ENCODE measurements at places on chromosomes 7 and 10. TPM values are rescaled to one million over a fixed set of nuclear protein-coding genes. Genes with fewer than 3 reads are reported as not detected.

The STEAP4 gene
- total RNA-seq = 2.1 TPM

The CFAP43 gene
- 4.7 TPM for total RNA-seq

The AGBL3 gene
- 2.3 TPM for total RNA-seq

The KIAA1549 gene
- 10.1 TPM for total RNA-seq

The MLXIPL gene
- total RNA-seq = not detected

The RGR gene
- total RNA-seq = not detected

DNA sequence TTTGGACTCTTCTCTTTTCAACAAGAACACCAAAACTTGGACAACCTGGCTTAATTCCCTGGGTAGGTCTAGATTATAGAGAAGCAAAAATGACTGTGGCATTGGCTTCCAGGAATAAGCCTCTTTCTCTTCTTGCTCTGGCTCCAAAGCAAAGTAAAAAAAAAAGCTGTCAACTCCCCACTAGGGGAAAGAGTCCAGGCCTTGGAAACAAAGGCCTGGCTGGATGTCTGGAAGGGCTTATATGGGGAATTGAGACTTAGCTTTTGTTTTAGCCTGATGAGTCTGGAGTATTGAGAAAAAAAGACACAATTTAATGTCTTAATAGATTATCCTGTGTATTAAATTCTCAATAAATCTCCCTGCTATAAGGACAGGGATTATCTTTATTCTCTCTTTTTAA, 300.6 kb downstream of the SORCS3 start:
- DNase-seq = no peak

- no peak for DNase-seq
Observed at GRCh38 chr10:60878224-60878623, 65.8 kb downstream of the RHOBTB1 start.

DNA sequence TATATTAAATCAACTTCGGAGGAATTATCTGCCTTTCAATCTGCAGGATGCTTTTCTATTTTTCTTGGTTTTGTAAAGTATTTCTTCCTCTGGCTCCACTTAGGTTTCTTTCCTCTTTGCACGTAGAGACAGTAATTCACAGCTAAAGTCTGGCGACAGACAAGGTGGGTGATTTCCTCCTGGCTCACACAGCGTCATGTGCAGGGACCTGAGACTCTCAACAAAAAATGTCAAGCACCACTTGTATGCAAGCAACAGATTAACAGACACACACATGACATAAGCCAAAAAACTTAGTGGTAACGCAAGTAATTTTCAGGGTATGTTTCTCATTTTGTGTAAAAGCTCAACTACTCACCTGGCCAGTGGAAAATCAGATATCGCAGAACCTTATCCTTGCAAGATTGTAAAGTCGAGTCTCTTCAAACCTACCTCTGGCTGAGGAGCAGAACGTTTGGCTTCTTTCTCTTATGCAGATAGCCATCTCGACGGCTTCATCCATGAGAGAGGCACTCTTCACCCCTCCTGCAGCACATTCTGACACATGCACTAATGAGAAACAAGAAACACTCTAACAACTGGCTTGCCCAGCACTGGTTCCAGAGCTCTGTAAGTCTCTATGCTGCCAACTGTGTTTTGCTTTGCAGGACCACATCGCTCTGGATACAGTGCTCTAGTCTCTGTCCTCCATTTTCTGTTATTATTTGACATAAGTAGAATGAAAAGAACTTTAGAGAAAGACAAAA, 188.0 kb downstream of the CDCA7L start:
- no peak for DNase-seq

GRCh38 chr7:69920797-69921196, 322.5 kb downstream of the AUTS2 start:
- DNase-seq = no peak

DNA sequence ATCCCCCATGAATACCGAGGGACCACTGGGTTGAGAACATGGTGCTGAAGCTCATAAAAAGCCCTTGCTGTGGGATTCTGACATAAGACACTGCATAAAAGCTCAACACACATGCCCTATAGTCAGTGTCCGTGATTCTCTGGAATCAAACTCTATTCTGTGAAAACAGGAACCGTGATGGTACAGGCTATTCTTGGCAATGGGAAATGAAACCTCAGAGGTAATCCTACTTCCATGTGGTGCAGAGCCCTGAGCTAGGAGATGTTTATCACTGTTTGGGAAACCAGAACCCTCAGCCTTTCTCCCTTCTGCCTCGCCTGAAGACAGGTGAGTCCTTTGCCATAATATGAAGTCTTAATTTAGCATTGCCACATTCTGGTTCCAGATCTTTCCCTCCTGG, 80.8 kb upstream of the PRSS1 start:
- DNase-seq = no peak

DNA sequence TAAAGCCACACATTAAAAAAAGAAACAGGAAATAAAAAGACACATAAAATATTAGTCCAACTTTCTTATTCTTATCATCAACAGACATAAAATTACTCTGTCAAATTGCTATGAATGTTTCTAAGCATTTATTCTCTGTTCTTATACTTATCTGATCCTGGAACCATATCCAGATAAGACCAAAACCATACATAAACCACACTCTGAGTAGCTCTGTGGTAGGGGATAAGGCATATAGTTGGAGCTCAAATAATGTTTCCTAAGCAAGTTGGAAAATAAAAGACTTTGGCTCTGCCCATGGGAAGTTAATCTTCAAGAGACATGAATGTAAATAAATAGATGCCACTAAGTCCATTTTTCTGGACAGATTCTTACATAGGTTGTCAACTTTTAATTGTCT, 103.1 kb upstream of the PLXDC2 start:
- no peak for DNase-seq

DNA sequence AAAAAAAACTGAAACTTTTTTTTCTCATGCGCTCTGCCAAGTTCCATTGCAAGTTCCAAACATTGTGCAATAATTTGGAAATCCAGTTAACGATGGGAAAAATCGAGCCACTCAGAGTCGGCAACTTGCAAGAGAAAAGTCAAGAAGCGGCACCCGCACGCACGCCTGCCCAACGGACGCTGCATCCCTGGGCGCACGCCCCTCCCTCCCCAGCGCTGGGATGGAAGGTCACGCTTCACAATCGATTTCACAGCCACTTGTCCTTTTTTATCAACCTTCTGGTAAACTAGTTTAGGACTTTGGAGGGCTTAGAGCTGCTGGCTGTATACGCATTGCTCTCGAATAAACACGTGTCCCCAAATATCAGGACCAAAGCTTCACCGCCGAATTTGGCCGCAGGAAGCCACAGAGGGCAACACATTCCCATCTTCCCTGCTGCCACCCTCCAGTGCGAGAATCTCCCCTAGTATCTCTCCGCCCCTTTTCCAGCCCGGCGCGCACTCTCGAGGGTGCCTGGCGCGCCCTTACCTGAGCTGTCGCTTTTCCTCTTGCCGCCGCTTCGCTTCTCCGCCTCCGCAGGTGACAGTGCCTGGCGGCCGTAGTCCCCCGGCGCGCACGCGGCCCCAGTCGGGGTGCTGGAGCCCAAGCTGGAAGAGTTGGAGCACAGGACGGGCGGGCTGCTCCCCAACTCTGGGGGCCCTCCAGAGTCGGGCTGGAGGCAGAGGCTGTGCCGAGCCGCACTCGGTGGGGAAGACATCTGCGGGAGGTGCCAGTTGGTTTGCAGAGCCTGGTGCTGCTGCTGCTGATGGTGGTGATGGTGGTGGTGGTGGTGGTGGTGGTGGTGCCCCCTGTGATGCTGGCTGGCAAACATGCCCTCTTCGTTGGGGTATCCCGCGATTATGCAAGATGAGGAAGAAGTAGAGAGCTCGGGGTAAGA, 857 bp downstream of the MEOX2 start:
- DNase-seq = peak; percentile 64

- DNase-seq = no peak
Observed at GRCh38 chr10:99346247-99346646, 17.1 kb downstream of the CNNM1 start.

- DNase-seq = no peak
Observed at GRCh38 chr10:119821182-119821581, 51.5 kb downstream of the MCMBP start.

DNA sequence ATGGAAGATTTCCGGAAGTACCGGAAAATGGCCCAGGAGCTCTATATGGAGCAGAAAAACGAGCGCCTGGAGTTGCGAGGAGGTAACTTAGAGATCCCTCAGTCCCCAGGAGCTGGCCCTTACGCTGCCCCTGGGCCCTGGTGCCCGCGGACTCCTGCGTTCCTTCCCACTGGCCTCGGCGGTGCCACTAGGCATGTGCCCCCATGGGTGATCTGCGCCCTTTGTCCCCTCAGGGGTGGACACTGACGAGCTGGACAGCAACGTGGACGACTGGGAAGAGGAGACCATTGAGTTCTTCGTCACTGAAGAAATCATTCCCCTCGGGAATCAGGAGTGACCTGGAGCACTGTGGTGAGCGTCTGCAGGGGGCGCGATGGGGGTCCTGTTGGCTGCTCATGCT, 24.2 kb upstream of the CHST12 start:
- DNase-seq = no peak

DNA sequence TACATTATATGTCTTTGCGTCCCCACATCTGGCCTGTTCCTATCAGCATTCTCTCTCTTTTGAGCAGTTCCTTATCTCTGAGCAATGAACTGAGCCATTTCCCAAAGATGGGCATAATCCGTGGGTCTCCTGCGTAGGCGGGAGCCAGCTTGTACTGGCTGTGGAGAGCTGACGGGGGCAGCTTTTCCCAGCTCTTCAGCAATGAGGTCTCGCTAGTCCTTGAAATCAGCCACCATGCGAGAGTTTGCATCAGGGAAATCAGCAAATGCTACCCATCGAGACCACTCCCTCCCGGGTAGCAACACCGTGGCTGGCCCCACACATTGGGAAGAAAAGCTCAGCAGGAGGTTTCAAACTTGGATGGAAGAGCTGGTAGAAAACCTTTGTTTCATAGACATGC, 51.9 kb upstream of the FAM180A start:
- no peak for DNase-seq

- peak; percentile 13 for DNase-seq
Observed at GRCh38 chr7:35380739-35381224, 126.9 kb upstream of the TBX20 start.

GRCh38 chr10:21030091-21030490, 133.0 kb upstream of the NEBL start:
- no peak for DNase-seq

- no peak for DNase-seq
Observed at GRCh38 chr7:42104231-42104630, 132.8 kb downstream of the GLI3 start.

- DNase-seq = no peak
Observed at GRCh38 chr7:114783508-114783907, 138.4 kb upstream of the MDFIC start.

DNA sequence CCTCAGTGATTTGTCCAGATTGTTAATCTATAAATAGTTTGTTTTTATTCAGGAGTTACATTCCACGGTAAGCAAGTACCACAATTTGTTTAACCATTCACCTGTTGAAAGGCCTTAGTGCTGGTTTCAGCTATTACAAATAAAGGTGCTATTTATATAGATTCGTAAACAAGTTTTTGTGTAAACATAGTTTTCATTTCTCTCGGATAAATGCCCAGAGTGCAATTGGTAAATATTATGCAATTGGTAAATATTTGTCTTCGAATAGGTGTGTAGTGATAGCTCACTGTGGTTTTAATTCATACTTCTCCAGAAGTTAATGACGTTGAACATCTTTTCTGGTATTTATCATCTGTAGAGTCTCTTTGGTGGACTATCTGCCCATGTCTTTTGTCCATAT, 76.4 kb upstream of the RSU1 start:
- peak; percentile 47 for DNase-seq

DNA sequence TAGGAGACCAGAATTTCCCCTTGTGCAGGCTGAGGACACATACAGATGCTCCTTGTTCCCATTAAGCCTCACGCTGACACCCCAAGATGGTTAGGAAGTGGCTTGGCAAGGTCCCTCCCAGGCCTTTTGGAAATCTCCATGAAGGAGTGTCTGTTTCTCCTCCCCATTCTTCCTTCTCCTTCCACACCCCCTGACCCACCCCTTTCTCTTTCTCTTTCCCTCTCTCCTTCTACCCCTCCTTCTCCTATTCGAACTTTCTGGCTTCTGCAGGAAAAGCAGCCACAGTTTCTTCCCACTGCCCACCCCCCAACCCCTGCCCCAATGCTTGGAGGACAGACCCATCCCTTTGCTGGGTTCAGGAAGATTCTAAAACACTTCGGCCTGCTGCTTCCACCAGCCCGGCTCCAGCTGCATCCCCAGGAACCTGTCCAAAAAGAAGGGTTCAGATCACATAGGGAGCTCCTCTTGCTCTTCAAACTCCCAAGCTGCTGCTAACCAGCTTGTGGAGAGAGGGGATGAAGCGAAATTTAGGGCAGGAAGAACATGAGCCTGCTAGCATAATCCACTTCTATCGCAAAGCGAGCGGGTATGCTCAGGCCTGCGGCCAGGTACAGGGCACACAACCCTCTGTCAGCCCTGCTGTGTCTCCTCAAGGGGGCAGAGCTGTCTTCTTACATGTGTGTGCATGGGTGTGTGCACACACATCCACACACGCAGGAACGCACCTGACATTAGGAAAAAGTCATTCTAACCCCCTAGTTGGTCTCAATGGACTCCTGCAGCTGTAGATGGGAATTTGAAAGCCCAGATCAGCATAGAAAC, 80.4 kb downstream of the PPP1R3C start:
- DNase-seq = no peak

DNA sequence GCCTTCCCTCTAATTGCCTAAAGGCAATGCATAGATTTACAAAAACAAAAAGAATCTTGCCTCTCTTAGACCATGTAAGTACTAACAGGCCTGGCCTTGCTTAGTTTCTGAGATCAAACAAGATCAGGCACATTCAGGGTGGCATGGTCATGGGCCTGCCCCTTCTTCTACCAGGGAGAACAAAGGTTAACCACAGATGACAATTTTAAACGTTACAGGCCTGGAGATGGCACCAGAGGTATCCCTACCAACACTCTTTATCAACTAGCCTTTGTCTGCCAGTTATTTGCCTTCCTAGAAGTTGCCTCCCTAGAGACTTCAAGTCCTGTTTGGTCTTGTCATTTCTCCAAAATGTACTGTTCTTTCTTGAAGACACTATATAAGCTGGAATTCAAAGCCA, 252.6 kb downstream of the DOCK4 start:
- DNase-seq = peak; percentile 58

DNA sequence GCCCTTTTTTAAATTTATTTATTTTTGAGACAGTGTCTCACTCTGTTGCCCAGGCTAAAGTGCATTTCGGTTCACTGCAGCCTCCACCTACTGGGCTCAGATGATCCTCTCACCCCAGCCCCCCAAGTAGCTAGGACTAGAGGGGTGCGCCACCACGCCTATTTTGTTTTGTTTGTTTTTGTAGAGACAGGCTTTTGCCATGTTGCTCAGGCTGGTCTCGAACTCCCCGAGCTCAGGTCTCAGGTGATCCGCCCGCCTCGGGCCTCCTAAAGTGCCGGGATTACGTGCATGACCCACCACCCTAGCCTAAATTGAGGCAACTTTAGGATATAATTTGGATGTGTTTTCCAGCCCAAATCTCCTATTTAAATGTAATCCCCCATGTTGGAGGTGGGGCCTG, 805 bp downstream of the ZNF736 start:
- DNase-seq = no peak
